Fibroblast of skin of right quadriceps (primary cell): ENCODE measurements at places on chromosomes 2 and 18.
A peak's percentile ranks its signal among the peaks of the same experiment; 100 is the strongest.

GRCh38 chr2:169891593-169892298 is 64.5 kb downstream of the UBR3 start:
- DNase-seq: peak; percentile 18

- DNase-seq: no peak
These were observed 234.6 kb upstream of the SIX3 start for GRCh38 chr2:44706681-44707553.

DNA sequence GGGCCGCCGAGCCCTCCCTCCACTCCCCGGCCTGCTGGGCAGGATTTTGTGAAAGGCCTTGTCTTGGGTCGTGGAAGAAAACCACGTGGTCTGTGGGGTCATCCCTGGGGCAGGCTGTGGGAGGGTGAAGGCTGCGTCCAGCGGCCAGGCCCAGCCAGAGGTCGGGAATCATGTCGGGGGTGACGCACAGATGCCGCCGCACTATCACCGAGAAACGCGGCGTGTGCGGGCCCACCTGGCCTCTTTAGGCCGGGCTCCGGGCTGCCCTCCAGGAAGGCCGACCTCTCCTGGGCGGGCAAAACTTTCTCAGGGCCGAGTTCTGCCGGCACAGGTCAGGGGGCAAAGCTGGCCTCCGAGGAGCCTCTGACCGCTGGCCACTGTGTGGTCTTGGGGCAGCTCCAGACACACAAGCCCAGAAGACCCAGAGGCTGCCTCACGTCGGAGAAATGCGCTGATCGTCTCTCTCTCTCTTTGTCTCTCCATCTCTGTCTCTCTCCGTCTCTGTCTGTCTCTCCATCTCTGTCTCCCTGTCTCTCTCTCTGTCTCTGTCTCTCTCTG is 28.4 kb downstream of the NFATC1 start:
- no peak for DNase-seq

DNA sequence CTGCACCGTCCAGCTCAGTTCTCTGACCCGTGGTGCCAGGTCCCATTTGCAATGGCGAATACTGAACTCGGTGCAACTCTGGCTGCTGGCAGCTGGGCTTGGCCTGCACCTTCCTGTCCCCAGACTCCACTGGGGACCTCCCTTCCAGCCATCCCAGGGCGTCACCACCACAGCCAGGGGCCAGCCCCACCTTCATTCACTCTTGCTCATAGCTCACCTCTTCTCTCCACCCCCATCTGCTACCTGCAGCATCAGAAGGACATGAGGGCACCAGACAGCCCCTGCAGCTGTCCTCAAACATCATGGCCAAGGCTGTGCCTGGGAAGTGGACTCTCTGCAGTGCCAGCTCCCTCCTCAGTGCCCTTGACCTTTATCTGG is 16.2 kb upstream of the ALPI start:
- no peak for DNase-seq

DNA sequence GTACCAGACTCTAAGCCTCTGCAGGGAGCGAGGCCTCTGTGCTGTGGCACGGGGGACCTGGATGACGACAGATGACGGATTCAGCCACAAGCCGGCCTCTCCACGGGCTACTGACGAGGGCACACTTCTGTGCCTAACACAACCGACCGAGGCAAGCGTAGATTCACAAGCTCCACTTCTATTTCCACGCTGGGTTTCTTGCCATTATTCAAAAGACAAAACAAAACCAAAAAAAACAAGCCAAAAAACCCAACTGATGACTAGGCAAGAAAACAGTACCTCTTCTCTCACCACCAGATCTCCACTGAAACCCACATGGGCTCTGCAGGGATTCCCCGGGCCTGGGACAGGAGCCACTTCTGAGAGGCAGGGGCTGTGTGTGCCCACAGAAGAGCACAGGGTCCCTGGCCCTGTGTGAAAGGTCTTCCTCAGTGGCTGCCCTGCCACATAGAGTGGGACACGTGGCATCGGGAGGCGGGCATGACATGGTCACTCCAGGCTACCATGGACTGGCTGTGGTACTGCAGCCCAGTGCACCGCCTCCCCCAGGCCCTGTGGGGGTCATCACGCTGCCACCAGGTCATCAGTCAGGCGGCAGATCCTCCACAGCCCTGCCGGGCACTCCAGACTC is 254.7 kb downstream of the HDAC4 start:
- no peak for DNase-seq

DNA sequence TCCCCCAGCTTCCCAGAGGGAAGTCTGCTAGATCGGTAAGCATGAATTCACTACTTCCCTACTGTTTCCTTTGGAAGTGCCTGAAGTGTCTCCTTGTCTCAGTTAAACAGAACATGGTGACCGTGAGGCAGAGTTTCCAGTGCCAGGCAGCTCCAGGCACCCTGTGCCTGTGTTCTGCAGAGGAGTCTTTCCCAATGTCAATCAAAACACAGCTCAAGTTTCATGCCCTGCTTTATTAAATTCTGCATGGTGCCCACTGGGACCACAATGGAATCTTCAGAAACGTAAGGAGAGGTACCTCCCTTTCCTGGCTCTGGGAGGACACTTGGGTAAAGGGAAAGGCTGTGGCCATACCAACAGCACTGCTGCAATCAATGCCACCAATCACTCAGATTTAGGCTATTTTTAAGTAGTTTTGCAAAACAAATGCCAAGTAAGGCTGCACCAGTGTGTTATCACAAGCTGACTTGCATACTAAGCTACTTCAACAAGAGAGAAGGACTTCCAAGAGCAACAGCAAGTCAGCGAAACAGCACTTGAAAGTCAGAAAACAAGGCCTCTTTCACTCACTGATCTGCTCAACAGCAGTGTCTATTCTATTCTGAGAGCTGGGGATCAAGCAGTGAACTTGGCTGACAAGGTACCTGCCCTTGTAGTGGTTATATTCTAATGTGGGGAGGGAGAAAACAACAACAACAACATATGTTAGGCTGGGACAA is 14.9 kb downstream of the LPIN2 start:
- DNase-seq: no peak

- no peak for DNase-seq
These were observed 311.9 kb upstream of the NT5C1B start for GRCh38 chr2:18901242-18901641.

DNA sequence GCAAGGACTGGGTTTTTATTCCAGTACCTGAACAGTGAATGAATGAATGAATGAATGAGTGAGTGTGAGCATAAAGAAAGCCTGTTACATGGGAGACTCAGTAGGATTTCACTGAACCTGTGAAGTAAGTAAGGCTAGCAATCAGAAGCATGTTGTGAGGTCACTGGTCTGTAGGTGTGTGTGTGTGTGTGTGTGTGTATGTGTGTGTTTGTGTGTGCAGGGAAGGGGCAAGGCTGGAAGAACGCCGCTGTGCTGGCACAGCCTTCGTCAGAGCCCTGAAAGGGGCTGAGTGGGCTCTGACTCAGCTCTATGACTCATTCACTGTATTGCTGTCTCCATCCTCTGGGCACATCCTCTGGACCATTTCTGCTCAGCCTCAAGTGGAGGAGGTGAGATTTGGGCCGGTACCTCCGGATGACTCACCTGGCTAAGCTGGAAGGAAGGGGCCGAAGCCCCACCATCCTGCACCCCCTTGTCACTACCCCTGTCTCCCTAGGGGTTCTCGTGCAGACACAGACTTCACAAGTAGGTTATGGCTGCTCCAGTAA is 51.4 kb upstream of the MRPL33 start:
- peak; percentile 95 for DNase-seq

DNA sequence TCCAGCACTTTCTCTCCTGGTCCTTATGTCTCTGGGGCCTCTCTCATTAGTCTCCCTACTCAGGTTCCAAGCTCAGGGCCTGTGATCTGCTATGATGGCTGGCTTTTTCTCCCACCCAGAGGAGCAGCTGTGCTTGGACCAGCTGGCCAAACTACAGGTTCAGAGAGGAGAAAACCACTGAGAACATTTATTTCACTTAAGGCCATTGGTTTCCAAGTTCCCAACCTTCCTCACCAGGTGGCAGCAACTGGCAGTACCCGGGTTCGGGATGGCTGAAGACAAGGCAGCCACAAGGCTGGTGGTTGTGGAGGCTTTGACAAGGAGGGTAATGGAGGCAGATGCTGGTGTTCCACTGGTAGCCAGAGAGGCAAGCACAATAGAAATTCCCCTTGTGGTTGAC is 29.9 kb upstream of the SELENOI start:
- no peak for DNase-seq

DNA sequence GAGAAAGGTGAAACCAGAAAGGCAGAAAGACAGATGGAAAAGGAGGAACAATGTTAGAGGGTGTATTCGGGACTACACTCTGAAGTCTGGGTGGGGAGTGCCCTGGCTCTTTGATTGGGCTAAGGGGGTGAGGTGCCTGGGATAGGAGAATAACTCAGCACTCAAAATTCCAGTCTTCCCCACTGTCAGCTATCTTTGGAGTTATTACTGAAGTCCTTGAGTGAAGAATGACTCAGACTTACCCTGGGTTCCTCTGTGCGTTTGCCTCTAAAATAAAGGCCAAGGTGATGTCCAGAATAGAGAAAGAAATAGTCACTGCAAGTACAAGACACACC is 151.8 kb upstream of the SERPINE2 start:
- peak; percentile 48 for DNase-seq

- no peak for DNase-seq
These were observed 204.9 kb upstream of the CYRIA start for GRCh38 chr2:16870491-16871076.

GRCh38 chr2:4628998-4629501 is 925.7 kb downstream of the DCDC2C start:
- DNase-seq: no peak

DNA sequence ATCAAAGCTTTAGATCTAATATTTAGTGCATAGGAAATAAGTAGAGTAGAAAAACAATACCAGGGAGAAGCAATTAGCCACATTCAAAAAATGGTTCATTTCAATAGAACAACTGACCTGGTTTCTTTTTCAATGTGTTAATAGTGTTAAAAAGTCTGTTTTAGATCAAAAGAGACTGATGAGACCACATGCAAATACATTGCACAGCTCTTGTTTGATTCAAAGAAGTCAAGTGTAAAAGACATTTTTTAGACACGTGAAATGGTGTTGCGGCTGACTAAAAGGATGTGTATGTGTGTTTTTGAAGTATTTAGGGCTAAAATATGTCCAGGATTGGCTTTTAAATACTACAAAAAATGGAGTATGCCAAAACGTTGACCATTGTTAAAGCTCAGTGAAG is 1.2 kb upstream of the AOX1 start:
- no peak for DNase-seq

DNA sequence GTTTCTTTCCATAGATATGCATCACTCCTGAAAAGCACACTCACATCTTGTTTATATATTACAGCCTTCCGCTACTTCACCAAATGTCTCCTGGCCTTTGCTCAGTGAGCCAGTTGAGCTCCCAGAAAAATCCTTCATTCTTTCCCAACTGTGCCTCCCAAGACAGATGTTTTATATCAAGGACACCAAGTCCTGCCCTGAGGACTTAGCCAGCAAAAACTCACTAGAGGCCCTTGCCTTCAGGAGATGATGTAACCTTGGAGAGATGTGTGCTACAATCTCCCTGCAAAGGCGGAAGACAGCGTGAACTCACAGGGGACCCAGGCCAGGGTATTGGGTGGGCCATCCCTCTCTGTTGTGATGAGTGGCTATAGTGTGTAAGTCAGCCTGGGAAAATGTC is 86.1 kb upstream of the CTAGE1 start:
- DNase-seq: peak; percentile 87

- no peak for DNase-seq
These were observed 22.9 kb upstream of the MTX2 start for GRCh38 chr2:176246331-176246730.

DNA sequence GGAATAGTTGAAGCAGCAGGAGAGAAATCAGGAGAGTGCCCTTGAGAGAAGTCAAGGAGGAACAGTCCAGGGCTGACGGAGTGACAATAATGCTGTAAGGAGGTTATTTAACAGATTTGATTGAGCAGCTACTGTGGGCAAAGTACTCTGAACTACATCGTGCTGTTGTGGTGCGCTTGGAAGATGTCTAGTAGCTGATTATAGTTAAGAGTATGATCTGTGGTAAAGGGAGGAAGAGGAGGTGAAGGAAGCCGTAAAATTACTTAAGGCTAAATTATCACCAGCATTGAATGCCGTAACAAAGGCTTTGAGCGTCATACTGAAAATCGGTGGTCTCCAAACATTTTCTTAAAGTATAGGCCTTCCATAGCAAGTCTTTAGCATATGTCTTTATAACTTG is 4.5 kb downstream of the PCBP1 start:
- no peak for DNase-seq

DNA sequence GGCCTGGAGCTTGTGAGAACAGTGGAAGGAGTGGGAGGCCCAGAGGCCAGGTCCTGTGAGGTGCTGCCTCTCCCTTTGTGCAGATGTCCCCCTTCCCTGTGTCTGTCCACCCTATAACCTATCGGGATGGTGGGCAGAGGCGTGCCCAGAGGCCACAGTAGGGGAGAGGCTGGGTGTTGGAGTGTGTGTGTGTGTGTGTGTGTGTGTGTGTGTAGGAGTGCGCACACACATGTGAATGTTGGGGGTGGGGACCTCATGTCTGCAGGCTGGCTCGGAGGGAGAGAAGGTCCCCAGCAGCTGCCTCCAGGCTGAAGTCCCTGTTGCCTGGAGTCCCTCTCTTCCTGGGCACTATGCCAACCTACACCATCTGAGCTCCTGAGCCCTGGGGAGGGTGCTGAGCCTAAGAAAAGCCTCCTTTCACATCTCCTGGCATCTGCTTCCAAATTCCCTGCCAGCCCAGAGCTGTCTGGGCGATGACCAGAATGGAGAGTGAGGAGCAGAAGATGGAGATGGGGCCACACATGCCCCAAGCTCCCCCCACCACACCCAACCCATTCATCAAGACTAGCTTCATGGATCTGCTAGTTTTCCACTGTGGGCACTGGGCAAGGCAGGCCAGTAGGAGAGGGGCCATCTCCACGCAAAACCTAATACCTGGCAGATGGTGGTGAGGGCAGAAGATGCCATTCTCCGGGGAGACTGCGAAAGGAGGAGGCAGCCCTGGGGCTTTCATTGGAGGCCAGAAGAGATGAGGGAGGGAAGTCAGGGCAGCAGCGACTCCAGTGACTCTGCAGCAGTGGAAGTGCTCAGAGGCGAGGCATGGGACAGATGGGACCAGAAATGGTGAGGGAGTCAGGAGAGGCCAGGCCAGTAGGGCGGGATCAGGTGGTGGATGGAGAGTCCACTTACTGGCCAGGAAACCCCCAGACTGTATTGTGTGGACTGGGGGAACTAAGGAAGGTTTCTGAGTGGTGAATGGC is 20.3 kb downstream of the KCNK3 start:
- no peak for DNase-seq

DNA sequence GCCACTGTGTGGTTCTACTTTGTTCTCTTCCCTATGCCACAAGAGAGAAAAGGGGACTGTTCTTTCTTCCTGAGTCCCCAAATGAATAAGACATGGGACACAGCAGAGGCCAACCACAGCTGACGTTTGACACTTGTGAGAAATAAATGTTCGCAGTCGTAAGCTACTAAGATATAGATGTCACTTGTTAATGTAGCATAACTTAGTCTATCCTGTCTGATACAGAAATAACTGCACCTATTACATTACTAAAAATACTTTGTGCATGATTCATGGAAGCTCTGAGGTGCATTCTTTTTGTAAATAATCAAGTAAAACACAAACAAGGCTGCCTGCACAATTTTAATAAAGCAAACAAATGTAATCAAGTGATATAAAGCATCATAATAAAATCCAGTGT is 148.8 kb downstream of the NBAS start:
- no peak for DNase-seq
